Kidney epithelial cell (primary cell): ENCODE measurements at places on chromosomes 12 and 14.

GRCh38 chr12:80316222-80316621 lies 127.8 kb upstream of the PTPRQ start:
- no peak for DNase-seq

- DNase-seq = no peak
Measured at GRCh38 chr12:56425193-56425592, 24.0 kb downstream of the TIMELESS start.

DNA sequence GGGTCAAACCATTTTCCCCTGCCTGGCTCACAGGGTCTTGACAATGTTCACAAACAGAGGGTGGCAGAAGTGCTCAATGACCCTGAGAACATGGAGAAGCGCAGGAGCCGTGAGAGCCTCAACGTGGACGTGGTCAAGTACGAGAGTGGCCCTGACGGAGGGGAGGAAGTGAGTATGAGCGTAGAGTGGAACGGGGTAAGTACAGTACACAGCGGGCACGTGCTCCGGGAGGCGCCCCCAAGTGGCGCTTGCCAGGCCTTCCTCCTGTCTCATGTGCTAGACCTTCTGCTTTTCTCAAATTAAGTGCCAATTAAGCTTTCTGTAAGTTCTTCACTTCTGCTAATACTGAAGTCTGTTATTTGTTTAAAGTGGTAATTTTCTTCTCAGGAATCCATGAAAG lies 35.9 kb downstream of the XRCC3 start:
- no peak for DNase-seq

DNA sequence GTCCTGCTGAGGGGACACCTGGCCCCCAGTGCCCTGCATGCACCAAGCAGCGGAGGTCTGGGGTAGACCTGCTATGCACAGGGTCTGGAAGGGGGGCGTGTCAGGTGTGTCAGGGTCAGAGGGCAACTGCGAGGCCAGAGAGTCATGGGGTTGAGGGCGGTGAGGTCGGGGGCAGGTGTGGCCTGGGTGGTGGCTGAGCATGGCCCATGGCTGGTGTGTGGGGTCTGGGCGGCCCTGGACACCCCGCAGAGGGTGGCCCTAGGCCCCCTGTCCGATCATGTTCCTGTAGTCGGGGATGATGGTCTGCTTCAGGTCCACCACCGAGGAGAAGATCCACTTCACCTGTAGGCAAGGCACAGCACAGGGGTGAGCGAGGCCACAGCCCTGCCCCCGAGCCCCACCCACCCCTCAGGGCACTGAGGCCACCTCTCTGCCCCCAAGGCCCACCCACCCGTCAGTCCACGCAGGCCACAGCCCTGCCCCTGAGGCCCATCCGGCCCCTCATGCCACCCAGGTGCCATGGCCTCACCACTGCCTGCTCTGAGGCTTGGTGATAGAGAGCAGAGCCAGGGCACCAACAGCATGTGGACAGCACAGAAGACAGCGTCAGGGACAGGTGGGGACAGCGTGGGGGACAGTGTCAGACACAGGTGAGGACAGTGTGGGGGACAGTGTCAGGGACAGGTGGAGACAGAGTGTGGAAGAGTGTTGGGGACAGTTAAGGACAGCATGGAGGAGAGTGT lies 211.3 kb downstream of the TMEM121 start:
- DNase-seq = no peak

DNA sequence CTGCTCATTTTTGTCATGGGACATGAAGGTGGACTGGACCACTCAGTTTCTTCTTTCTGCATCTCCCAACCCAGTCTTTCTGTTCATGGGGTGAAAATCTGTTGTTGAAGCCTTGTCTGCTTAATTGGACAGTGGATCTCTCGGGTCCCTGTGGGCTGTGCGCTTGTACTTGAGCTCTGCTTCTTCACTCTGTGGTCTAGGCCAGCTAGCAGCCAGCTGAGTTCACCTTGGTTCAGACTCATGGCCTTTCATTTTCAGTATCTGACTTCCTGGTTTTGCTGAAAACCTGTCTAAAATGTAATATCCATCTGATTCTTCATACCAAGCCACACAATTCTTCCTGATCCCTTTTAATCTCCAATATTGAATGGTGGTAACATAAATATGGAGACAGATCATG lies 117.2 kb downstream of the LRRK2 start:
- DNase-seq = no peak

DNA sequence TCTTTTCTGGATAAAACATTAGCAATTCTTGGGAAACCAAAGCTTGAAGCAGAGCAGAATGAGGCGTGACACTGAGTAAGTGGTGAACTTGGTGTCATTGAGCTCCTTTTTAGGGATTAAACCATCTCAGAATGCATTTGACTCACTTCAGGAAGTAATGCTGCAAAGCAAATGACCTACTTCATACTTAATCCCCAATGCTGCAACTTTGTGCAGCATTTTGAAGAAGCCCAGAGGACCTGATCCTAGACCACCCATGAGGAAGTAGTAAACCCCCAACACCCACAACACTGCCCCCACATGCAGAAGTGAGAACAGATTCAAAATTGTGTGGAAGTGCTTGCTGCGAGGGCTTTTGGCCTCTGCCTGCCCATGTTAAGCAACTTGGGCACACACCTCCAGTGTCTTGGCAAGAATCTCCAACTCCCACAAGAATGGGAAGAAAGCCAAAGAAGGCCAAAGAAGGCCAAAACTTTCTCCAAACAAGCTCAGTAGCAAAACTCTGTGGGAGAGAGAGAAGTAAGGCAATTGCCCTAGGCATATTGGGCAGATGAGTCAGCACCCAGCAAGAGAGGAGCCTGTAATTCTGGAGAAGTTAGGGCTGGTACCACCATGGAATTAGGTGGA lies 69.2 kb upstream of the ETV6 start:
- peak; percentile 65 for DNase-seq

DNA sequence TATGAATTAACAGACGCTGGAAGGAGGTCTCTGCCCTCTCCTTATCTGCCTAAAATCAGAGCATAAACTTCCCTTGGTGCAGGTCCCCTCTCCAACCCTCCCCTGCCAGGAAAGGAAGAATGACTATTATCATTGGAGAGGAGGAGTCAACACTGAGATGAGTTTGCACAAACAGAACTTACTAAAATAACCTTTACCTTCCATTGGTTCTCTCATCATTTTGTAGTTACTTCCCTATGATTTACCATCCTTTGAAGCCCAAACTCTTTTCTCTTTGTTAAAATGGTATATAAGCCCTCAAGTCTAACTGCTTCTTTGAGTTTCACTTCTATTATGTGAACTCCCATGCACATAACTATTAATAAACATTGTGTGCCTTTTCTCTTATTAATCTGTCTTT lies 64.2 kb upstream of the EEA1 start:
- no peak for DNase-seq

GRCh38 chr12:52127683-52128450 lies 48.4 kb downstream of the SMIM41 start:
- no peak for DNase-seq

GRCh38 chr14:69573831-69574262 lies 824 bp downstream of the CCDC177 start:
- DNase-seq = no peak

- DNase-seq = no peak
Measured at GRCh38 chr12:30925607-30926242, 823 bp upstream of the TSPAN11 start.

DNA sequence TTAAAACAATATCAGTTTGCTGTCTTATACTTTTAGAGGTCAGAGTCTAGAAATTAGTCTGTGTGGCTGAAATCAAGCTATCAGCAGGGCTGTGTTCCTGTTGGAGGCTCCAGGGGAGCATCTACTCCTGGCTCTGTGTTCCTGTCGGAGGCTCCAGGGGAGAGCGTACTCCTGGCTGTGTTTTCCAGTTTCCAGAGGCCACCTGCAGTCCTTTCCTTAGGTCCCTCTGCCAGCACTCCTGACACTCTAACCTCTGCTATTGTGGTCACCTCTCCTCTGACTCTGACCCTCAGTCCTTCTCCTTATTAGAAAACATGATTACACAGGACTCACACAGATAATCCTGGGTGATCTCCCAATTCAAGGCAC lies 1140.7 kb upstream of the TMEM132C start:
- no peak for DNase-seq

DNA sequence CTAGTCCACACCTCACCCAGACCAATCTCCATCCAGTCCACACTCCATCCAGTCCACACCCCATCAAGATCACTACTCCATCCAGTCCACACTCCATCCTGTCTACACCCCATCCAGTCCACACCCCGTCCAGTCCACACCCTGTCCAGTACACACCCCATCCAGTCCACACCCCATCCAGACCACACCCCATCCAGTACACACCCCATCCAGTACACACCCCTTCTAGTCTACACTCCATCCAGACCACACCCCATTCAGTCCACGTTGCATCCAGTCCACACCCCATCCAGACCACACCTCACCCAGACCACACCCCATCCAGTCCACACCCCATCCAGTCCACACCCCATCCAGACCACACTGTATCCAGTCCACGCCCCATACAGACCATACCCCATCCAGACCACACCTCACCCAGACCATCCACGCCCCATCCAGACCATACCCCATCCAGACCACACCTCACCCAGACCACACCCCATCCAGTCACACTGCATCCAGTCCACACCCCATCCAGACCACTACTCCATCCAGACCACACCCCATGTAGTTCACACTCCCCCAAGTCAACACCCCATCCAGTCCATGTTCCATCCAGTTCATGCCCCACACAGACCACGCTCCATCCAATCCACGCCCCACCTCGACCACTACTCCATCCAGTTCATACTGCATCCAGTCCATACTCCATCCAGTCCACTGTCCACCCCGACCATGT lies 116.6 kb upstream of the RTL1 start:
- DNase-seq = no peak

GRCh38 chr12:100908501-100908900 lies 113.9 kb downstream of the ANO4 start:
- peak; percentile 9 for DNase-seq

- no peak for DNase-seq
Measured at GRCh38 chr12:84562331-84562730, 350.3 kb downstream of the SLC6A15 start.

DNA sequence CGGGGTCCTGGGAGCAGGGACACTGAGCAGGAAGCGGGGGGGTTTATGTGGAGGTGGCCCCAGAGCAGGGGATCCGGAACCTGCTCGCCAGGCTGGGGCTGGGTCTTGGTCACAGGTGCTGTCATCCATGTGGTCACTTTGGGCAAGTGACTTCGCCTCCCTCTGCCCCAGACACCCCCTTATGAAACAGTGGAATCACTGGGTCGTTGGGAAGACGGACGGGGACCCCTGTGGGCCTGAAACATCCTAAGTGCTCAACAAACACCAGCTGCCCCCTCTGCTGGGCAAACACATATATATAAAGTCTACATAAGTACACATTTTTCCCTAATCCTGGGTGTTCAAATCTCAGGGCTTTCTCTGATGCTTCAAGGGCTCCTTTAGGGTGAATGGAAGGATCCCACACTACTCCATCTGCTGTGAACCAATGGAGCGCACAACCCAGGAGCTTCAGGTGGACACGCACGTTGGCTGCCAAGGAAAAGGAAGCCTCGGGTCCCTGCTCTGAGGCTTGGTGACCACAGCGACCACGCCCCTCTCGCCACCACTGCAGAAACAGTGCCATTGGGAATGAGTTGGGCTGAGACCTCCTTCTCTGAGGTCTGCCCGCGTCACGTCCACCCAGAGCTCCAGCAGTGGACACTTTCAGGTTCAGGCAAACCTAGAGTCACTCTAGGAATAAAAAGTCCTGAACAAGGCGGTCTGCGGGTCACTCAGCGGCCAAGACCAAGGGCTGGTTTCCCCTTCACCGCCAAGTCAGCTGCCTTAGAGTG lies 54.6 kb downstream of the CDC42BPB start:
- DNase-seq = no peak

- DNase-seq = no peak
Measured at GRCh38 chr12:130752692-130753230, 36.7 kb upstream of the RIMBP2 start.

GRCh38 chr12:111393700-111394300 lies 11.9 kb upstream of the SH2B3 start:
- no peak for DNase-seq

- DNase-seq = no peak
Measured at GRCh38 chr12:68122236-68122920, 37.2 kb downstream of the IFNG start.

- no peak for DNase-seq
Measured at GRCh38 chr12:106380954-106381353, 23.4 kb downstream of the POLR3B start.

GRCh38 chr12:114696443-114697242 lies 12.7 kb upstream of the TBX3 start:
- DNase-seq = no peak

DNA sequence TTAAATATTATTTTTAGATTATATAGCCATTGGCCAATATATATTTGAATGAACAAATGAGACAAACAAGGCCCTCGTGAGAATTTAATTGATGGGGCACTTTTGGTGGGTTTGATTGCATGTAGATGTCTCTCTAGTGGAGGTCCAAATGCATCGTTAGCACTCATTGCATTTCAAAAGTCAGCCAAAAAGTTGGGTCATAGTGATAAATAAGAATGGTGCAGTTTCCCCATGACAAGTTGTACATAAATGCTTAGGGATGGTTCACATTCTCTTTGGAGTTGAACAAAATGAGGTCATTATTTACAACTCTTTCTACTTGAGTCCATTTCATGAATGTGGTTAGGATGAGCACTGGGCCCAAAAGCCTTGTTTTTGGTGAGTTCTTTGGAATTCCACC lies 1.0 kb downstream of the BEST3 start:
- DNase-seq = no peak

DNA sequence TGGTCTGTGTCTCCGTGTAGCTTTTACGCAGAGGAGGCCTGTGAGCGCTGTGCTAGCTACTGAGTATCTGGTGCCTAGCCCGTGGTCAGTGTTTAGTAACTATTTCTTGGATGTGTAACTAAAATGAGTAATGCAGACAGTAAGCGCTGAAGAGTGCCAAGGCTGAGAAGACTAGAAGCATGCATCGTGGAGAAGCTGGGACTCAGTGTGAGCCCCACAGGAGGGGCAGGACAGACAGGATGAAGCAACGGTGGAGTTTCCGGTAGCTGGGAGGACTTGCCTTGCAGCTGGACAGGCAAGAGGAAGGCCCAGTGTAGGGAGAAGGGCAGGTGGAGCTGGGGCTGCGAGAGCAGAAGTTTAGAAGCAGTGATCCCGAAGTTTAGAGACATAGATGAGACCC lies 233.4 kb upstream of the FKBP4 start:
- DNase-seq = no peak

DNA sequence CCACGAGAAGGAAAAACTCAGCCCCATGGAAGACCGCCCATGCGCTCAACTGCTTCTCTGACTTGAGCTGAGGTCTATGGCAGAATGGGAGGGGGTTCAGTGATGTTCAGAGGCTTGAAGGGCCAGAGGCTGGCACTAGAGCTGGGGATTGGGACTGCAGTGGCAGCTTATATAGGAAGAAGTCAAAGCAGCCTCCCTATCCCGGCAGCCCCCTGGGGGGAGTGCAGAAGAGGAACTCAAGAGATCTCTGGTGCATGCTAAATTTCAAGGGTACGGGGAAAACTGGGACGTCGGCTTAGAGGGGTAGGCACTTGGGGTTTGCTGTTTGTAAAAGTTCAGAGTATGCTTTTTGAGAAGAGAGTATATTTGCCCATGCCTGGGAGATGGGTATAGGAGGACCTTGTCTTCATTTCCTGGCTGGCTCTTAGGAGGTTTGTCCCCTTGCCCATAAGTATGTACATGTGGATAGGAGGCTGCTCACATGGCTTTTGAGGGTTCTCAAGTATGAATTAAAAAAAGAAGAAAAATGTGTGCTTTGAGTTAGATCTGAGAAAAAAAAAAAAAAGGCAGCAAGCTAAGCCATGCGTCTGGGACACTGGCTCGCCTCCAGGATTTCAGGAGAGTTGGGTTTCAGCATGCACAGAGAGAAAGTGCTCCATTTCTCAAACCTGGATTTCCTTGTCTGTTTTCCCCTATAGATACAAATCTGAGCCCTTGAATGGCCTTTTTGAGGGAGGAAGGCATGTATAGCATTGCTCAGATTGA lies 3.2 kb upstream of the MEG3 start:
- DNase-seq = no peak
